Effector CD4-positive, alpha-beta T cell (primary cell): ENCODE measurements at places on chromosomes 11 and 22.

DNA sequence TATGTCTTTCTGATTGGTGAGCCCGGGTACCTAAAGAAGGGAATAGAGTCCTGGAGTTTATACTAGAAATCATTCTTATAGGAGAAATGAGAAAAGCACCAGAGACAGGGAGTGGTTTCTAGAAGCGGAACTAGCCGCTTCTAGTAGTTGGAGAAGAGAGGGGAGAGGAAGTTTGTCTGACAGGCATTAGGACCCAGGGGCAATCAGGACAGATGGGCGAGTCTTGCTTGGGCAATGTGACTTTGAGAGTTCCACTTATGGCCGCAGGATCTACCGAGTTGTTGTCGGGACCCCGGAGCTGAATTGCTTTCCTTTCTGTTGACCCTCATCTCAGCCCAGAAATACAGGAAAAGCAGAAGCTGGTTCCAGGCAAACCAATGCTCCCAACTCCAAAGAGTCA, 596.8 kb upstream of the CNTN5 start:
- DNase-seq, result no peak

GRCh38 chr11:111170761-111171379, 74.7 kb upstream of the POU2AF2 start:
- DNase-seq, result no peak

GRCh38 chr11:111531687-111532364, 8.7 kb upstream of the LAYN start:
- peak; percentile 18 for DNase-seq

DNA sequence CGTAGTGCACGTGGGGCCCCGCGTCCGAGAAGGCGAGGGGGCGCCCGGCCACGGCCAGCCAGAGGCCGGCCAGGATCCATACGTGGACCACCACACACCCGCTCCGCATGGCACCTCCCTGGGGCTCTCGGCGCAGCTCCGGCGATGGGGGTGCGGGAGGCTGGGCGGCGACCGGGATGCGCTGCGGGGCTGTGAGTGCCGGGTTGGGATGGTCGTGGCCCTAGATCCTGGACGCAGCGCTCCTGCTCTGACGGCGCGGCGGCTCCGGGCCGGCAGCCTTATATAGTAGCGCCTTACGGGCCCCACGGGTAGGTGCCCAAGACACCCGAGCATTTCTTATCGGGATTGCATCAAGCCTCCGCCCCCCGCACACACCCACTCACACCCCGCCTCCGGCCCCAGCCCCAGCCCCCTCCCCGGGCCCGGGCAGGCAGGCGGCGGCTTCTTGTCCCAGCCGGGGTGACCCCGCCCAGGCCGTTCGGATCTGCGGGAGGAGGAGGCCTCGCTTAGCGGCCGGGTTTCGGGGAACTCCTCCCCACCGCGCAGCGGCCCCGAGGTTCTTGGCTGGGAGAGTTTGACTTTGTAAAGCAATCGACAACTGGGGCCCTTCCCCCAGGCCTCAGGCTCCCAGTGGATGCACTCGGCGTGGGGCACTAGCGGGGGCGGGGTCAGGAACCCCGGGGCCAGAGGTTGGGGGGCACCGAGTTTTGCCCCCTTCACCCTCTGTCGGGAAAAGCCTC, at the start of gene FGF19:
TSS of gene FGF19 (minus strand) at position 255 of the 740 bp plus-strand sequence. CDS start at position 109, 146 bp downstream.
- DNase-seq, result no peak

GRCh38 chr11:11580012-11580411, 41.8 kb downstream of the GALNT18 start:
- no peak for DNase-seq

DNA sequence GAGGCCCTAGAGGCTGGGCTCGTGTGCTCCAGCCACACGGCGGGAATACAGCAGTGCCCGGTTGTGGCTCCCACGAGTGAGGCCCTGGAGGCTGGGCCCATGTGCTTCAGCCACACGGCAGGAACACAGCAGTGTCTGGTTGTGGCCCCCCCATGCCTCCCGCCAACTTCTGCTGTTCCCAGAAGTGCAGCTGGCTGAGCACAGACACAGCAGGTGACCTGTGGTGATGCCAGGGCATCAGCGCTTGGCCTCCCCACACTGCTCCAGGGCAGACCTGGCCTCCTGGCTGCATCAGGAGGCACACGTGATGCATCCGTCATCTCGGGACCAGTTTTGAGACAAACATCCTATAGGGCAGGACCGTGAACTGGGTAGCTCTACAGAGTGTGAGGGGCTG, 110.3 kb downstream of the KCNQ1OT1 start:
- no peak for DNase-seq

DNA sequence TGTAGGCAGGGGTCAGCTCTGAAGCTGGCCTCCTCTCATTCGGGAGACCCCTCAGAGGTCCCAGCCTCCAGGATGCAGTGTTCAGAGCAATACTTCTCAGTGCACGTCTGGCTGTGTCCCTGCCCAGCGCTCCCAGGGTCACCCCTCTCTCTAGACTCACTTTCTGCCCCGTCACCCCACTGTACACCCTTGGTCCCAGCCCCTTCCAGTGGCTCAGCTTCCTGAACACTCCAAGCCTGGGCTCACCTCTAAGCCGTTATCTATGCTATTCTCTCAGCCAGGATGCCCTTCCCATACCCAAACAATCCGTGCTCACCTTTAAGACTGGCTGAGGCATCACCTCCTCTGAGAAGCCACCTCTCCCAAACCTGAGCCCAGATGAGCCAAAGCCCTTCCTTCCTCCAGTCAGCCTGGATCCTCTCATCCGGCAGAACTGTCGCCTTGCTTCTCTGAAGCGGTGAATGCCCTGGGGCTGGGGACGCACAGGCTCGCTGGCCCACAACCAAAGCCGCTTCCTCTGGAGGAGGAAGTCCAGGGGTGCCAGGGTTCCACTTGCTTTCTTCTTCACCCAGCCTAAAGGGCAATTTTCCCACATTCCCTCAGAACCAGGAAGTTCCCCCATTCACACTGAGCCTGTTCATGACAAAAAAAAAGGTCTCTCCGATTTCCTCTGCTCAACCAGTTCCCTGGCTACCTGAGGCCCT, 13.7 kb upstream of the CDKN1C start:
- DNase-seq, result no peak

DNA sequence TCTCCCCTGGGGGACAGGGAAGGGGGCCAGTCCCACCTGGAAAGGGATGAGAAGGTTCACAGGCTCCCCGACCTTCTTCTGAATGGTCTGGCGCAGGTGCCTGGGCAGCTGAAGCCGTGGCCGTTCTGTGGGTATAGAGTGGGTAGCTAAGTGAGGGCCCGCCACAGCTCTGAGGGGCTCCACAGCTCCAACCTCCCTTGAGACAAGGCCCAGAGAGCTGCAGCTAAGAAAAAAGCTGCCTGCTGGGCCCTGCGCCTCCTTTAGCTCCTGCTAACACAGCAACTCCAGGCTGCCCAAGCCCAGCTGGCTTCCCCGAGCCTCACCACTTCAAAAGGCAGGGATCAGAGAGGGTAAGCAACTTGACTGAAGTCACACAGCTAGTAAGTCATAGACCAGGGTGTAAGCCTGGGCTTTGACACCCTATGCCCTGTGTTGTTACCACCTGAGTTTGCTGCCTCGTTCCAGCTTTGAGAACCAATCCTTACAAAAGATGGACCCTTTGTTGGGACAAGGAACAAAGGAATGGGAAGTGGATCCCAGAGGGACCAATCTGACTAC, 18.5 kb downstream of the MYBPC3 start:
- no peak for DNase-seq

GRCh38 chr11:10650630-10651029, 42.9 kb downstream of the IRAG1 start:
- no peak for DNase-seq

DNA sequence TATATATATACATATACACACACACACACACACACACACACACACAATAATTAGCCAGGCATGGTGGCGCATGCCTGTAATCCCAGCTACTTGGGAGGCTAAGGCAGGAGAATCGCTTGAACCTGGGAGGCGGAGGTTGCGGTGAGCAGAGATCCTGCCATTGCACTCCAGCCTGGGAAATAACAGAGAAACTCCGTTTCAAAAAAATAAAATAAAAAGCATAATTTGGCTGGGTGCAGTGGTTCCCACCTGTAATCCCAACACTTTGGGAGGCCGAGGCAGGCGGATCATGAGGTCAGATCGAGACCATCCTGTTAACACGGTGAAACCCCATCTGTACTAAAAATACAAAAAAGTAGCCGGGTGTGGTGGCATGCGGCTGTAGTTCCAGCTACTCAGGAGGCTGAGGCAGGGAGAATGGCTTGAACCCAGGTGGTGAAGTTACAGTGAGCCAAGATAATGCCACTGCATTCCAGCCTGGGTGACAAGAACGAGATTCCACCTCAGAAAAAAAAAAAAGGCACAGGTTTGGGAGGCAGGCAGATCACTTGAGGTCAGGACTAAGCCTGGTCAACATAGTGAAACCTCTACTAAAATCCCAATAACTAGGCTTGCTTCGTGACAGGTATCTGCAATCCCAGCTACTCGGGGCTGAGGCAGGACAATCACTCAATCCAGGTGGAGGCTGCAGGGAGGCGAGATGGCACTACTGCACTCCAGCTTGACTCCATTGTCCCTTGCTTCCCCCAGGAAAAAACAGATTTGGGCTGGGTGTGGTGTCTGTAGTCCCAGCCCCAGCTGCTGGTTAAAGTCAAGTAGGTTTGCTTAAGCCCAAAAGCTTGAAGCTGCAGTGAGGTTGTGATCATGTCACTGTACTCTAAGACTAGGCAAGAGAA, 11.8 kb upstream of the WDR74 start:
- no peak for DNase-seq

DNA sequence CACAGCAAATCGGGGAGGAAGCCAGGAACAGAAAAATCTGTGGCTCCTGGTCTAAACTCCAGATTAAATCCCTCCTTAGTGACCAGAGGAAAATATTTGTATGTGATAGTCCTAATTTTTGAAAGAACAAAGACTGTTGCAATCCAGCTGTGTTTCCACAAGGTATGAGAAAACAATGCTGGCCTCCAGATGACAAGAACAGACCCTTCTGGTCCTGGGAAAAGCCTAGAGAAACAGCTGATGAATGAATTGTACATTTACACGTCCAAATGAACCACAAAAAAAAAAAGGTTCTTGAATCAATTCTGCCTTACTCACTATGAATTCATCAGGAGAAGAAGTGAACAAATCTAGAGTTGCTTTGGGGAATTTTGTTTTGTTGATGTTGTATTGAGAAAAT, 63.7 kb downstream of the ETS1 start:
- DNase-seq, result no peak
